ENCODE measurements at places on chromosomes 6 and 20. TPM values are rescaled to one million over a fixed set of nuclear protein-coding genes. Genes with fewer than 3 reads are reported as not detected.

DNA sequence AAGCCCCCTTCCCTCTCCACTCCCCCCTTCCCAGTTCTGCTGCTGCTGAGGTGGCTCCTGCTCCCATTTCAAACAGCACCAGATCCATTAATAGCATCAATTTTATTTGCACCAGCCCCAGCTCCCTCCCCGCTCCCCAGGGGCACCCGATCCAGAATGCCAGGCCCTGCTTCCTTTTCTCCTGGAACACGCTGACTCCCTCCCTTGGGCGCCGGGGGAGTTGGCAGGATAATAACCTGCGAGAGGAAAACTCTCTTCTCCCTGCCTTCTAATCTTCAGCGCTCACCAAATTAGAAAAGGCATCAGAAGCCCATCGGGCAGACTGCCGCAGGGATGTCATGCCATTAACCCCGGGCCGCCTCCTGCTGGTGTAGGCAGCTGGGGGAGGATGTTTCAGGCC is 77.8 kb downstream of the NCR2 start:
- H3K36me3 ChIP-seq = no peaks in the 10 kb centered on the region
- no peak overlapping the region for H3K27ac ChIP-seq
- no peak for DNase-seq
- H3K27me3 ChIP-seq = peaks cover 89% of the 10 kb centered on the region

GRCh38 chr6:39706819-39707335 is 18.3 kb downstream of the KIF6 start:
- H3K4me3 ChIP-seq = no peak overlapping the region
- DNase-seq = no peak
- H3K27me3 ChIP-seq = peaks cover 4% of the 10 kb centered on the region
- no peaks in the 10 kb centered on the region for H3K36me3 ChIP-seq
- no peak overlapping the region for H3K27ac ChIP-seq

DNA sequence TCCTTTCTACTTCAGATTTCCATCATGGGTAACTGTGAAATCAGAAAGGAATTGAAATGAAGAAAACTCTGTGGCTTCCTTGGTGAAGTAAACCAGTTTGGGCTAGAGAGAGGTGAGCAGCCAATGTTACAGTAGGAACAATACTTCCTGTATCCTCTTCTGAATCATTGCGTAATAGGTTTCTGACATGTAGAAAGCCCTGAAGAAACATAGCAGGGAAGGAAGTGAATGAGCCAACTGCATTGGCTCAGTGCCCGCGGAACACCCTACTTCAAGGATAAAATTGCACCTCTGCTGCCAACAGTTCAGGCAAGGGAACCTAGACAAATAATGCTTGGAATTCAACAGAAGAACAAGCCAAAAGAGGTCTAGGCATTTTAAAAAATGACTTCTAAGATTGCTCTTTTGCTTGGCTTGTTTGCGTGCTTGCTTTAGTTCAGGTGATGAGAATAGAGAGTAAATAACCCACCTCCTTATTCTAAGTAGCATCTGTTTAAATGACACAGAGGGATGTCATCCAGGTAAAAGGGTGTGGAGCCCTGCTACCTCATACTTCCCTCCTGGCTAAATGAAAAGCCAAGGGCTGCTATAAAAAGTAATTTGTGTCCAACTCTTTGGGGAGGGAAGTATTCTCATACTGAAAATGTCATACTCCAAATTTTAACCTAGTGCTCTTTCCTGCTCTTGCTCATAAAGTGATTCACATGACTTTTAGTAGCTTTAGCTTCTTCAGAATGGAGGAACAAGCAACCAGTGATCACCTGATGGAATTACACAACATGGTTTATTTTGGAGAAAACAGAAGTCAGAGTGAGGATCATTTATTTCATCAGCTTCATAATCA is 30.0 kb upstream of the AKIRIN2 start:
- no peak overlapping the region for H3K4me3 ChIP-seq
- no peaks in the 10 kb centered on the region for H3K27me3 ChIP-seq
- peak; percentile 91 for DNase-seq
- H3K27ac ChIP-seq = peak overlapping the region; percentile 54

The NFS1 gene
- total RNA-seq = 60.8 TPM

The OR2H2 gene
- total RNA-seq = not detected

DNA sequence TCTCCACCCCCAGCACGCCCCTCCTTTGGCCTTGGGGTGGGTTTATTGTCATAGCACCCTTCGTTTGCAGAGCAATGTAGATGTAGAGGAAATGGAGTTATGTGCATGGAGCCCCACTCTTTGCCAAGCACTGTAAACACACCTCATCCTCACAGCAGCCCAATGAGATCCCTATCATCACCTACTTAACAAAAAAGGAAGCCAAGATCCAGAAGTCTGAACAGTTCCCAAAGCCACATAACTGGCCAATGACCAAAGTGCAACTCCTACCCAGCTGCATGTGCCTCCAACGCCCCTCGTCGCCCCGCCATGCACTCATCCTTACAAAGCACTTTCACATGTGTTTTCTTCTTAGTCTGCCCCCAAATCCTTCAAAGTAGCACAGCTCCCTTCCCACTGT is 21.8 kb upstream of the FOXQ1 start:
- no peaks in the 10 kb centered on the region for H3K36me3 ChIP-seq
- H3K4me1 ChIP-seq = no peaks in the 10 kb centered on the region
- no peak overlapping the region for H3K27ac ChIP-seq
- no peak for DNase-seq
- peaks cover 68% of the 10 kb centered on the region for H3K27me3 ChIP-seq

GRCh38 chr20:35527122-35527769 is 2.2 kb downstream of the C20orf173 start:
- no peak for DNase-seq
- no peak overlapping the region for H3K27ac ChIP-seq
- H3K36me3 ChIP-seq = no peaks in the 10 kb centered on the region
- H3K4me3 ChIP-seq = no peak overlapping the region

DNA sequence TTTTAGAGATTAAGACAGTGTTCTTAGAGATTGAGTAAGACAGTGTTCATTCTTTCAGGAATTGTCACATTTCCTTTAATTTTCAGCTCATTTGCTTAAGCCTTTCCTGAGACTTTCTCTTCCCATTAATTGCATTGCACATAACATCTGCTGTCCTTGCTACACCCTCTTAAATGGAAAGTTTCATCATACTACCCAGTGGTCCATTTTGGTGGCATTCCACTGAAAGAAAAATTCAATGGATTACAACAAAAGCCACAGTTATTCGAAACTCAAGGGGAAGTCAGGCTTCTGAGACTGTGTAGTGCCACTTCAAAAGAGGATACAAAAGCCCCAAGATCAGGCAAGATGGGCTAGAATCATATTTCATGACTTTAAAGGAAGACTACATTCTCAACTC is 64.0 kb downstream of the RSPO3 start:
- H3K27me3 ChIP-seq = no peaks in the 10 kb centered on the region
- H3K27ac ChIP-seq = no peak overlapping the region
- DNase-seq = no peak
- H3K4me1 ChIP-seq = no peaks in the 10 kb centered on the region
- no peak overlapping the region for H3K4me3 ChIP-seq
- H3K36me3 ChIP-seq = no peaks in the 10 kb centered on the region

The MYLK4 gene
- total RNA-seq = 1.2 TPM

- H3K4me3 ChIP-seq = no peak overlapping the region
- no peaks in the 10 kb centered on the region for H3K4me1 ChIP-seq
- H3K27ac ChIP-seq = no peak overlapping the region
- H3K36me3 ChIP-seq = no peaks in the 10 kb centered on the region
- H3K27me3 ChIP-seq = no peaks in the 10 kb centered on the region
Measured at GRCh38 chr6:97917369-97917768, 634.4 kb upstream of the MMS22L start.

DNA sequence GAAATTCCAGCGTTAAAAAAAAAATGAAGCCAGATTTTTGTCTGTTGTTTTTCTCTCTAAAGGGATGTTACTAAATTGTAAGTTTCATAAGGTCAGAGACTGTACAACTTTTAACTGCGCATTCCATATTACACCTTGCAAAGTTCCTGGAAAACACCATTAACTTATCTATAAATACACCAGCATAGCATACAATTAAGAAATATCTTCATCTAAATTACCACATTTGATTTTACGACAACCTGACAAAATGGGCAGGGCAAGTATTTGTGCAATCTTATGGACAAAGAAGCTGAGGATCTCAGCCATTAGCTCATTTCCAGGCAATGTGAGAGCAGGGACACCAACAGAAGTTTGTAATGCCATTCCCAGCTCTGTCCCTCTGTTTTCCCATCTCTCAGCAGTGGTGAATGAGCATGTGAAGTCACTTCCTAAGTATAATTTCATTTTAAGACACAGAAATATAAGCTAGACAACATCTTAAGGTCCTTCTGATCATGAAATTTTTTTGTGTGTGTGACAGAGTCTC is 12.9 kb upstream of the GCM1 start:
- no peaks in the 10 kb centered on the region for H3K36me3 ChIP-seq
- H3K4me1 ChIP-seq = no peaks in the 10 kb centered on the region
- no peaks in the 10 kb centered on the region for H3K27me3 ChIP-seq
- H3K27ac ChIP-seq = no peak overlapping the region
- DNase-seq = no peak

- no peaks in the 10 kb centered on the region for H3K4me1 ChIP-seq
- H3K4me3 ChIP-seq = no peak overlapping the region
- peaks cover 6% of the 10 kb centered on the region for H3K27me3 ChIP-seq
Measured at GRCh38 chr6:154001494-154002285, 37.4 kb upstream of the OPRM1 start.

DNA sequence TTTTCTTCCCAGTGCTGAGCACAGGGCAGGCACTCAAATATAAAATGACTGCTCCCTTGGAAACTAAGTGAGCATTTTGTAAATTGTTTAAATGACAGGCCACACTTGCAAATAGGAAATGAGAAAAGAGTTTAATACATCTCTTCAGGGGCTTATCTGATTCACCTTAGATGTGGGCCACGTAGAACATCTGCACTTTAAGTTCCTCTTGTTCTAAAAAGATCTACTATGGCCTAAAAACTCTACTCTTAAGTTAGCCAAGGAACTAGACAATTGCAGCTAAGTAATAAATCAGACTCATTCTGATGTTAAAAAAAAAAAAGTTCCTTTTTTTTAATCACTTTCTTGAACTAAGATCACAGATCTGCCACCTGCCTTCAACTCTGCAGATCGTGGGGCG is 126.3 kb downstream of the KIF16B start:
- no peaks in the 10 kb centered on the region for H3K36me3 ChIP-seq
- H3K27ac ChIP-seq = no peak overlapping the region
- no peak overlapping the region for H3K4me3 ChIP-seq
- H3K4me1 ChIP-seq = peaks cover 15% of the 10 kb centered on the region
- no peaks in the 10 kb centered on the region for H3K27me3 ChIP-seq
- DNase-seq = no peak

DNA sequence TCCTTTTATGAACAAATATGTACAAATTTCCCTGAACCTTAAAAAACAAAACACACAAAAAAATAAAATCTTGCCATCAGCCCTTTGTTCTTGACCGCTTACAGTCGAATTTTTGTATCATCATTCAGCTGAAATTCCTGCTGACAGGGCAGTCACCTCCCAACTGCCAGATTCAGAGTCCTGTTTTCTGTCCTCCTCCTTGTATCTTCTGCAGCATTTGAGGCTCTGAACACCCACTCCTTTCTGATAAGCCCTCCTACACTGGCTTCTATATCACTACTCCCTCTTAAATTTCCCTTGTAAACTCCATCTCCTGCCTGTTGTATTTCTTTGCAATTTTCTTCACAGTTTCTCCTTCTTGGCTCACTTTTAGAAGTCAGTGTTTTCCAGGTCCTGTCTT is 77.8 kb upstream of the CCN6 start:
- no peak overlapping the region for H3K27ac ChIP-seq
- no peaks in the 10 kb centered on the region for H3K36me3 ChIP-seq
- H3K4me1 ChIP-seq = peaks cover 22% of the 10 kb centered on the region

DNA sequence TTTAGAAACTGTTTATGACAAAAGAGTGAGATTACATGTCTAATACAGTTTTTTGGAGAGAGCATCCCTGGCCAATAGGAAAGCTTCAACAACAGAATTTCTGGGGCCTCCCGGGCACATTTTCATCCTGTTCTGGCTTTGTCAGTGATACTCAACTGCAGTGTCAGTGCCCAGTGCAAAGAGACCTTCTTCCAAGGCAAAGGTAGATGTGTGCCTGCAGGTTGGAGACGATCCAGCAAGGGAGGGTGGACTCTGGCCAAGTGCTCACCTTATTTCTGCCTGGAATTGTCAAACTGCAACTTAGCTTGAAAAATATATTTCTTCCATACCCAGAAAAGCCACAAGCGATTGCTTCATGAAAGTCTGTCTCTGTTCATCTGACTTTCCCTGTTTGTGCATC is 211.6 kb upstream of the SNX9 start:
- no peaks in the 10 kb centered on the region for H3K36me3 ChIP-seq
- peaks cover 7% of the 10 kb centered on the region for H3K4me1 ChIP-seq
- no peaks in the 10 kb centered on the region for H3K27me3 ChIP-seq
- no peak overlapping the region for H3K4me3 ChIP-seq

DNA sequence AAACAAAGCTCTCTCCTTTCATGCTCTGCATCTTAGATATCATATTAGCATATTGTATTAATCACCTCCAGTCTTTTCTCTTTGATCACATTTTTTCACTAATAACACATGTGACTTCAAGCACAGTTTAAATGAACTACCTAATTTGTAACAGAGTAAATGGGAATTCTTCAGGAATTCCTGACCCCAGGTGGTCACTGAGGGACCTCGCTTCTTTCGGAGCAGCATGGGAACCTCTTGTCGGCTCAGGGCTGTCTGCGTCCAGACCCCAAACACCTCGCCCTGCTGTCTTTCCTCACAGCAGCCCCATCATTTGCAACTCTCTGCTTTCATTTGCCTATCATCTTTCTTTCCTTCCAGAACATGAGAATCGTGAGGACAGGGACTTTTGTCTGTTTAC is 103.5 kb downstream of the DACT2 start:
- H3K4me3 ChIP-seq = no peak overlapping the region
- H3K36me3 ChIP-seq = no peaks in the 10 kb centered on the region
- no peak for DNase-seq
- peaks cover 60% of the 10 kb centered on the region for H3K27me3 ChIP-seq
- no peak overlapping the region for H3K27ac ChIP-seq
- H3K4me1 ChIP-seq = peaks cover 11% of the 10 kb centered on the region

DNA sequence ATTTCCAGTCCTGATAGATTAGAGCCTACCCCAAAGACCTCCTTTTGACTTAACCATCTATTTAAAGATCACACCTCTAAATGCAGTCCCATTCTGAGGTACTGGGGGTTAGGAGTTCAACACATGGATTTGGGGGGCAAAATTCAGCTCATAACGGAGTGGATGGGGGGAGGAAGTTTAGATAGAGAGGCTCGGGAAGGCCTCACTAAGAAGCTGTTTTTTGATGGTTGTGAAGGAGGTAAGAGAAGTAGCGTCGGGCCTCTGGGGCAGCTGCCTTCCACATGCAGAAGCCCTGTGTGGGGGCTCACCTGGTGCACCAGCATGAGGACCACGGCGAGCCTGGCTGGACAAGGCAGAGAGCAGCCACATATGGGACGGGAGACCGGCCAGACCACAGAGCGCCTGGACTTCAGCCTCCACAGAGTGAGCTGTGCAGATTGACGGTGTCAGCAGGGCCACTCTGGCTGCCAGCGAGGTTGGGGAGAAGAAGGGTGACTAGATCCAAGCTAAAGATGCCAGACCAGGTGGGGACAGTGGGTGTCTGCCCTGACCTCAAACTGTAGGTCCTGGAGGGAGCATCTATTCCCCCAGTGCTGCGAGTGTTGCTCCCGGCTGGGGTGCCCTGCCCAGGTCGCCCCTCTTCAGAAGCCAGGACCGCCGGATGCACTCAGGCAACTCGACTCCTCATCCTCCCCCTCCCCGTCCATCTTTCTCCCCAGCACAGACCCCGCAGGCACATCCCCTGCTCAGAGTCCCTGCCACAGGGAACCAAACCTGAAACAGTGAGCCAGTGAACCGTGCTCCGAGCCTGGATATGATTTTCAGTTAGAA is 5.1 kb upstream of the SYNJ2 start:
- H3K27ac ChIP-seq = no peak overlapping the region
- no peaks in the 10 kb centered on the region for H3K27me3 ChIP-seq
- H3K4me3 ChIP-seq = no peak overlapping the region
- no peak for DNase-seq

Measured in left ventricle myocardium inferior (tissue), 1 donor.